ENCODE measurements at places on chromosomes 2 and 18.

- DNase-seq = no peak
Observed at GRCh38 chr2:219500135-219500534, 1.4 kb downstream of the GMPPA start.

DNA sequence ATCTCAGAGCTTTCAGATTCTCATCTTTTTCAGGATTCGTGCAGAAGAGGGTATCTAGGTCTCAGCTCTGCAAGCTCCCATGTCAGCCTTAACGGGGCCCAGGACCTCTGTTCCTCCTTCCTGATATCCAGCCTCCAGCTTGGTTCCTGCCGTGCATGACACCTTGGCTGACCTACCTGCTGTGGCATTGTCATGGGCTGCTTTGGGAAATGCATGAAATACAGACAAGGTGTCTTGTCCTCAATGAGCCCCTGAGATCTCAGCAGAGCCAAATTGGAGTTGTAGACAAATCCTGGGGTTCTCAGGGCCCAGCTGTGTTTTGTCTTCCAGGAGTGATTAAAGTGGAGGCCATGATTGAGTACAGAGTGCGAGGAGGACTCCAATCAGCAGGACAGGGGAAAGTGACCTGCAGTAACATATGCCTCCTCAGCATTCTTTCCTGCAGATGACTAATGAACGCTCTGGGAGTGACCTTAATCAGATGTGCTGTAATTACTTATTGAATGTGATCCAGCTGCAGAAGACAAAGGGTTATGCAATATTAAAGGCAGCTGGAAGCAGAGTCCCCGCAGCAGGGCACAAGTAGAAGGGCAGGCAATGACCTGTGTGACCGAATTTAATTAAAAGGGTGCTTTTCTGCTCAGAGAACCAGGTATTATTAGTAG lies 141.1 kb downstream of the CCBE1 start:
- no peak for DNase-seq

DNA sequence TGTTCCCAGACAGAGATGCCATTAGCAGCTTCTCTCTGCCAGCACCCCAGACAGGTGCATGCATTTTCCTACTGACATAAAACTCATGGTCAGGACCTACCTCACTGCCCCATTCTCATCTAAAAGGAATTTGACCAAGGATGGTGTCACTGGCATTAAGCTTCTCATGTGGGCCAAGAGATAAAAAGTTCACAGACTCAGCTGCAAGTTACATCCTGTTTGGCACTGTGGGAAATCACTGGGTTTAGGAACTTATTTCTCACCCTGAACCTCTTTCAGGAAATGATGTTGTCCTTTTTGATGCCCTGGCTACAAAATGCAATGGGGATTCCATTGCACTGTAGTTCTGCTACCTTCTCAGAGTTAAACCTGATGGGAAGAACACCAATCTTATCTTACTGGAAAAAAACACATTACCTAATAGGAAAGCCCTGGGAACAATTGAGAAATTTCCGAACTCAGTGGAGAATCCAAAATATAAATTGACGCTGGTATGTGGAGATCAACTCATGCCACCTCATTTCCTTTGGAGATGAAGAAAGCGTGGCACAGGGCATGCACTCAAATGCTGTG lies 252.1 kb upstream of the COPS8 start:
- DNase-seq = no peak

- DNase-seq = no peak
Observed at GRCh38 chr2:189685540-189686229, 11.2 kb downstream of the ANKAR start.

DNA sequence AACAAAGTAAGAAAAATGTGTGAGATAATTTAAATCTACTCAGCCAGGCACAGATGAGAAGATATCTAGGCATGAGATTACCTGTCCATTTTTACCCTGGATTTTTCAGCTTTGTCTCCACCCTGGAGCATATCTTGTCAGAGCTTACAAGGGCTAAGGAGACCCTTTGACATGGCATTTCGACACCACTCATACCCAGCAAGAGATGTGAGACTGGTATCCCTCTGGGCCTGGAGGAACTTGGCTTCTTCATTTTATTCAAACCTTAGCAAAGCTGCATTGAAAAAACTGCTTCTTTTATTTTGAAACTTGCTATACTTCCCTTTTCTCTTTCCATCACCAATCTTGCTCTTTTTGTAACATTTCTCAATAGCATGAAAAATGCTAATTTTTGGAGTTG lies 194.9 kb upstream of the HNMT start:
- no peak for DNase-seq

DNA sequence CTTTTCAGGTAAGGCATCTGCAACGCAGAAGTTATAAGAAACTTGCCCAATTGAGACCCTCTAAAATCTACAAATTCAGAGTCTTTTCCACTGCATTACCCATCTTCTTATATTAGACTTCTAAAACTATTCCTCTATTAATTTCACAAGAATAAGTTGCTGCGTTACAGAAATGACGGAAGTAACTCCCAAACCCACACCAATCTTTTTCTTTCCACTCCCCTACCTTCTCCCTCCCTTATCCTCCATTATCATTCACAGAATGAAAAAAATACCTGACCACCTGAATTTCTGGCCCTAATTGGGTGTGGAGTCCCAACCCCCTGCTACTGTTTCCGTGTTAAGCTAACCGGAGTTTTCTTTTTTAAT lies 689 bp downstream of the RPRD1A start:
- no peak for DNase-seq

DNA sequence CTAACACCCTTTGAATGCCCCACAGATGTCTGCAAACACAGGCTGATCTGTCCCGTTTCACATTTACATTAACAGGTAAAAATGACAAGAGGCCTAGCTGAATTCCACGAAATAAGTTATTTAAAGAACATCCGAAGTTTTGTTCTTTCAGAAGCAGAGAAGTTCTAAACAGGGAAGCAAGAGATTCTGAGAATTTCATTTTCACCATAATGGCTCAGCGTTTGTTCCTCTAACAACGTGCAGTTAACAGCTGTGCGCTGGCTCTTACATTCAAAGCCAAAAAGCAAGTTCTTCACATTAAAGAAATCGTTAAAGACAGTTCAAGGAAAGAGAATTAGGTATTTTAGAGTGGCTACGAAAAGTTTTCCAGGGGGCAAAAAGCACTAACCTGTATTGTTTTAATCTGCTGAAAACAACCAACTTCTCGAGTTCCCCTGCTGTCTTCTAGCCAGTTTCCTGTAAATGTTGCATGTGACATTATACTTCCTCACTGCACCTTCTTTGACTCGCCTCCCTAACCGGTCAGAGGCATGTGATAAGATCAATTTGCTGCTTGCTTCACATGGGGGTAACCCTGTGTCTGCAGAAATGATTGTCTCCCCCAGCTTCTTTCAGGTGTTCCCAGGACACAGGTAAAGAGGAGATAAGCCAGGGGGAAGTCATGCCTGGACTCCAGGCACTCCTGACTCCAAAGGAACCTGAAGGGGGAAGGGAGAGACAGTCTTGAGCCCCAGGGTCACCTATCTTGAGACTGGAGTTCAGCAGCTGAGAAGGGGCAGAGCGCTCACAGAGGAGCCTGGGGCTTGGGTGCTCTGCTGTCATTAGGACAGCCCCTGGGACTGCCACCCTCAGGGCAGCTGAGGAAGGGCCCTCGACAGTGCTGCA lies 36.8 kb upstream of the WIPF1 start:
- DNase-seq = no peak

DNA sequence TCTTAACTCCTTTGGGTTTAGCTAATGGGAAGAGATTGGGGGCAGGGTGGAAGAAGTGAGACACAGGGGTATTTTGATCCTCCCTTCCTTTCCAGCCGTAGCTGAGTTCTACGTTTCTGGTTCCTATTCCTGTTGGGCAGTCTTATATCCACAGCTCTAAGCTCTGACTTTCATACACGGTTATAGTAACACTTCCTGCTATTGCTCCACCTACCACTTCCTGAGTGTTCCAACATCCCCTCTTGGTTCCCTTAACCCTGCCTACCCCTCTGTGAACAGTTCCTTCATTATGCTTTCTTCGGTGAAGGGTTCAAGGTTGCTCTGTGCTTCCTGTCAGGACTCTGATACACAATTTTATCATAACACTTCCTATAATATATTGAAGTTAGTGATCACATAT lies 205.1 kb downstream of the DNAH7 start:
- no peak for DNase-seq
